AG08396 (cell line): ENCODE measurements at places on chromosomes 2 and 18.

DNA sequence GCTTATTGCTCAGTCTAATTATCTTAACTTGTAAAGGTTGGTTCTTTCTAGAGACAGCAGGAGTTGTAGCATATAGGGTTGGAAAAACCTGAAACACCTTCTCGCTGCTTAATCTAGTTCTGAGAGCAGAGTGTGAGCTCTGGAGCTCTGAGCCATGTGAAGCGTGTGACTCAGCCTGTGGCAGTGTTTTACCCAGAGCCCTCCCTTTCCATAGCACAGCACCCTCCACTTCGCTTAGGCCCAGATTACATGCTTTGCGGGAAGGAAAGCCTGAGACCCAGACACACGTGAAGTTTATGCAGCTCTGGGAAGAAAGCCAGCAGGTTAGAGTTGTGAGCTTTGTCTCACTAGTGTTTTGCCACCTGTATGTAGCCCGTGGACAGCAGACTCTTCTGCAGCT is 74.5 kb downstream of the INPP4A start:
- no peak for DNase-seq

DNA sequence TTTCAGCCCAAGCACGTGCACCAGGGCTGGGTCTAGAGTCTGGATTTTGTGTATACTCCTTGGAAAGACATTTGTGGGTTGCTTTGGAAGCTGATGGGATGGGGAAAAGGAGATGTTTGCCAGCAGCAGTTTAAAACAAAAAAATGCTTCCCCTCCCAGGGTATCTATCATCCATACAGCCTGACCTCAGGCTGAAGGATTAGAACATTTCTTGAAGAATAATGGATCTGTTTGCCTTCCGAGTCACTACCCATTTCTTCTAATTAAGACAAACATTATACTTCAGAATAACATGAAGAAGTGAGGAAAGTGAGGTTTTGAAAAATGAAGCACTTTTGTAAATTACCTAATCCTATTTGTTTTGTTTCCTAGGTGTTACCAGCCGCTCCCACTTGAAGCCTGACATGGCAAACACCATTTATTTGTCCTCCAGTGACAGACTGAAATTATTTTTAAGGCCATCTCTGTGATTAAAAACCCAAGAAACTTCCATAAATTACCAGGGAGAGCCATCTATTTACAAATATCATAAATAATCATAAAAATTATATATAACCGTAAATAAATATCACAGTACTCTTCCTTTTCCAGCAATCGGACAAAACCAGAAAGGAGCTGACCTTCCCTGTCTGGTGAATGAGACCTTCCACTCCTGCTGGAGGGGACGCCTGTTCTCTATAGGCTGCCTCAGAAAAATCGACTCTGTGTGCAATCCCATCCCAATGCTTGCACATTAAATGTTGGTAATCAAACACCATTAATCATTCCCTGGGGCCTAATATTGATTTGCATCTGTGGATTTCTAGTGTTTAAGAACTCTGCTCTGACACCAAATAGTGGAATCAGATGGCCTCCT is 106.8 kb downstream of the C1D start:
- no peak for DNase-seq

GRCh38 chr18:73777356-73778031 is 370.1 kb downstream of the FBXO15 start:
- DNase-seq: no peak

DNA sequence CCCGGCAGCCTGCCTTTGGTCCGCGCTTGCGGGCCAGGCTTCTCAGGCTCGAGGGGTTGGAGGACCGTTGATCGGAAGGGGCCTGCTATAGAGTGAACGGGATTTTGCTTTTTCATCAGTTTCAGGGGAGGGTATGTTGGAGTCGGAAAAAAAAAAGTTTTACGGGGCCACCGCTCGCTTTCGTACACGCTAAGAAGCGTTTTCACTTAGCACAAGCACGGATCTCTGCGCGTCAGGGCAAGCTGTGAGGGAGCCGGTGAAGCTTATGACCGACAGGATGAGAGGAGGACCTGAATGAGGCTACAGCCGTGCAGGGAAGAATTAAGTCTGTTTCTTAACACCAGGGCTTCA is 443 bp downstream of the CPSF3 start:
- no peak for DNase-seq

GRCh38 chr2:192500550-192501200 is 305.9 kb upstream of the TMEFF2 start:
- no peak for DNase-seq

DNA sequence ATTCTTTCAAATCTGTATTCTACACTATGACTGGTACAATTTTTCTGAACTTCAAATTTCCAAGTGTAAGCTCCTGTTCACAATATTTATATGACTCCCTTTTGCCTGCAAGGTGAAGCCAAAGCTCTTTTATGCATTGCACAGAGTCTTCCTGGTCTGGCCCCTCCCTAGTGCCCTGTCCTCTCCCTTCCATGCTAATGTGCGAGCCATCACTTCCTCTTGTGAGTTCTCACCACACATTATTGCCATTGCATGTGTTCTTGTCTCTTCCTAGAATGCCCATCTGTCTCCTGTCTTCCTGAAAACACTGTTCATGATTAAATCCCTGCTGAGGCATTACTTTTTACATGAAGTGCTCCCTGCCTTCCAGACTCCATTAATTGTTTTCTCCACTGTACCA is 169.9 kb downstream of the MC4R start:
- DNase-seq: no peak
